ENCODE measurements at places on chromosomes 12 and 14. TPM values are rescaled to one million over a fixed set of nuclear protein-coding genes. Genes with fewer than 3 reads are reported as not detected.

DNA sequence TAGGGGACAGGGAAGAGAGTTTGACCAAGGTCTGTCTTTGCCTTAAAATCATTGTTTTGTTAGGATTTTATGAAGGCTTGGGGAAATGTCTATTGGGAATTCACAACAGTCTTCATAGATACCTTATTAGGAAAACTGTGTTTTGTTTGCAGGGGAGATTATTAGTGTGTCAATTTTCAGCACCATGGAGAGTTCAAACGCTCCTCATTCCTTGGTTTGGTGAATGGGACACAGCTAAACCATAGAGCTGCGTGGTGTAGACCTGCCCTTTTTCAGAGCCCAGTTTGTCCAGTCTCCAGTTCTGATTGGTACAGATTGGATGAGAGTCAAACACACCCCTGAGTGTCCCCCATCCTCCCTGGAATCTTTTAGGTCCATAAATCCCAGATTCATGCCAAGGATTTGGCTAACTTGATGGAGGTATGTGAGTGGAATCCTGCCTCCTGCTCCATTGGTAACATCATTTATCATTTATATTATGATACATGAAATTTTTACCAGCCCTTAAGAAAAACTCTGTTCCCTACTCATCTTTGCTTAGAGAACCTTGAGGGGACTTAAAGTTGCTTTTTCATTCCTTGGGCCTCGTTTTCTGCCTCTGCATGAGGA is 12.0 kb downstream of the NGDN start:
- peaks cover 11% of the 10 kb centered on the region for H3K36me3 ChIP-seq
- H3K4me1 ChIP-seq: no peaks in the 10 kb centered on the region
- H3K27me3 ChIP-seq: no peaks in the 10 kb centered on the region
- no peak overlapping the region for H3K27ac ChIP-seq
- H3K4me3 ChIP-seq: no peak overlapping the region
- DNase-seq: no peak

- peaks cover 39% of the 10 kb centered on the region for H3K4me1 ChIP-seq
- no peak for DNase-seq
- H3K4me3 ChIP-seq: no peak overlapping the region
Observed at GRCh38 chr14:35333264-35333730, 41.1 kb downstream of the PSMA6 start.

DNA sequence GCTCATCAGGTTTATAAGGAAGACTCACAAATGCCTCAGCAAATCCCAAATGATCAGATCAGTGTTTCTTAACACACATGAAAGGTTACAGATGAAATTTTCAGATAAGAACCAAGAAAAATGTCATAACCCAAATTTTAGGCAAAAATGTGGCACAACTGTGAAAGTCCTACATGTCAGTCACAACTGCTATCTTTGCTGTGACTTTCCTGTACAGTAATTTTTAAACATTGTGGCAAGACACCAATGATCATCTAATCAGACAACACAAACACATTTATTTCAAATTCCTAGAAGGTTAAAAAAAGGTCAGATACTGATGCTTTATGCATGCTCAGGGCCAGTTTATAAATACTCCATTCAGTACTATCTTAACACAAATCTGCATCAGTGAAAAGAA is 31.1 kb downstream of the NUDT4 start:
- peaks cover 5% of the 10 kb centered on the region for H3K4me1 ChIP-seq
- no peaks in the 10 kb centered on the region for H3K27me3 ChIP-seq
- no peak for DNase-seq
- no peak overlapping the region for H3K4me3 ChIP-seq
- H3K27ac ChIP-seq: no peak overlapping the region

GRCh38 chr12:57099047-57099714 is 10.3 kb downstream of the NAB2 start:
- no peak overlapping the region for H3K4me3 ChIP-seq
- no peak for DNase-seq
- H3K36me3 ChIP-seq: peaks cover 17% of the 10 kb centered on the region
- H3K27ac ChIP-seq: no peak overlapping the region

ITGA7 gene
- total RNA-seq: 10.8 TPM

LHX5 gene
- not detected for total RNA-seq

GRCh38 chr14:68656452-68656851 is 136.4 kb downstream of the ZFP36L1 start:
- no peaks in the 10 kb centered on the region for H3K4me1 ChIP-seq
- no peaks in the 10 kb centered on the region for H3K36me3 ChIP-seq
- H3K27me3 ChIP-seq: no peaks in the 10 kb centered on the region
- H3K27ac ChIP-seq: no peak overlapping the region
- no peak overlapping the region for H3K4me3 ChIP-seq

- no peak for DNase-seq
- H3K36me3 ChIP-seq: no peaks in the 10 kb centered on the region
- H3K4me1 ChIP-seq: no peaks in the 10 kb centered on the region
Observed at GRCh38 chr12:19301688-19302087, 137.6 kb upstream of the AEBP2 start.

All from colonic mucosa (tissue), 4 donors.